ENCODE measurements at places on chromosomes 2 and 18.

DNA sequence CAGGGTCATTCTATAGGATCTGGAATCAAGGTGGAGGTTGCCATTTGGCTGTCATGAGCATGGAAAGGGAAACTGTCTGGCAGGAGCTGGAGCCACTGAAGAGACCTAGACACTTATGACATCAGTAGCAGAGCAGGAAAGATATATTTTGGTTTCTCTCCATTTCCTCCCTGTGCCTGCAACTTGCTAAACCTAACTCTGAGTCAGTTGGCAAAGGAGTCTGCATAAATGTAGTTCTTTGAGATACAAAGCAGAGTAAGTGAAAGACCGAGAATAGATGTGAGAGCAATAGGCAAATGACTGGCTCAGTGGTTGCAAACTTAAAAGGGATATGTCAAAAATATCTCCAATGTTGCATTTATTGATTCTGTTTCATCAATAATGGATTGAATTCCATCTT lies 757.7 kb downstream of the KCNJ3 start:
- DNase-seq = no peak

GRCh38 chr2:143558665-143559064 lies 429.4 kb downstream of the ARHGAP15 start:
- DNase-seq = no peak

DNA sequence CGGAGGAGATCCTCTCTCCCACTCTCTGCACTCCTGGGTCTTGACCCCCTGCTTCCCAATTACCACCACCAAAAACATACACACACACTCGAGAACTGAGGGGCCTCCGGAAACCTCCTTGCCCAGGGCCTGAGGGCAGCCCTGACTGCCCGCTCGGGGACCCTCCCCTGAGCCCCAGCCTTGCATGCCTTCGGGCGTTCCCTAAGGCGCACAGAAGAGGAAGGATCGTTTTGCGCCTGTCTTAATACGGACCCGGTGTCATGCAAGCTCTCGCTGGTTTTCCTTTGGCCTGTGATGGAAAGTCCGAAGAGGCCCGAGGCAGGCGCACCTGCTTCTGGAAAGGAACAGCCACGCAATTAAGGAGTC lies 19.8 kb downstream of the POU3F3 start:
- DNase-seq = no peak

GRCh38 chr2:238874330-238875050 lies 26.6 kb downstream of the TWIST2 start:
- DNase-seq = no peak

DNA sequence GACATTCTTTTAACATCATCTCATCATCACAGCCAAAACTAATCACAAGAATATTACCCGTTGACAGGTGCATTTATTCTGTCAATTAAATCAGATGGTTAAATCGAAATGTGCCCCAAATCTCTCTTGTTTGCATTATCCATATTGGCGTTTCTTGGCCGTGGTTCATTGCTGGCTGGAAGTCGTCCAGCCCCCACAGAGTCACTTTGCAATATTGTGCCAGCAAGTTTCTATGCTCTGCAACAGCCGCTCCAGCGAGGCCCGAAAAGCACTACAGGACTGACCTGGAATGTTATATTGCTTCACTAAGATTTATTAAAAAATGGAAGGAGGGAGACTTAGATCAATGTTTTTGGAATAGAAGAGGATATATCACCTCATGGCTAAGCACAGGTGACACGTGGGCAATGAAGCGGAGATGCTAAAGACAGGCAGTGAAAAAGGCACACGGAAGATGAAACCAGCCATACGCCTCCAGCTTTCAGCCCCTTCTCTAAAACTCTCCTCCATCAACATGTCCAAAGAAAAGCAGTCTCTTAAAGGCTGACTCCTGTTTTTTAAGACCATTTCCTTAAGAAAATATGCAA lies 176.8 kb upstream of the VRK2 start:
- no peak for DNase-seq

DNA sequence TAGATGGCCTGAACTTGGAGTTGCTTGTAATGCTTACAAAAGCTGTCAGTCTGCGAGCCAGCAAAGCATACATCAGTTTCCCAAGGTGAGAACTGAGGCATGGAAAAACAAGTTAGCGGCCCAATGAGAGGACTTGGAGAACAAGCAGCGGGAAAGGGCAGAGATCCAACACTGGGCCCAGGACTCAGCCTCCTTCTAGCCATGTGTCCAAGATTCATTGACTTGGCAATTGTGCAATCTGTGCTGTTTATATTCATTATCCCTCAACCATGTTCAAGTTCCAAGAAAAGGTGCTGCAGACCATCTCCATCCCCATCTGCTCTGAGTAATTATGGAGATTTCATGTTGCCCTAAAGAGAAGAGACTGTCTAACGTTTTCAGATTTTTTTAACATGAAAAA lies 187.4 kb downstream of the ALK start:
- no peak for DNase-seq

- peak; percentile 22 for DNase-seq
These were observed 74.2 kb downstream of the RAB31 start for GRCh38 chr18:9782073-9782857.

DNA sequence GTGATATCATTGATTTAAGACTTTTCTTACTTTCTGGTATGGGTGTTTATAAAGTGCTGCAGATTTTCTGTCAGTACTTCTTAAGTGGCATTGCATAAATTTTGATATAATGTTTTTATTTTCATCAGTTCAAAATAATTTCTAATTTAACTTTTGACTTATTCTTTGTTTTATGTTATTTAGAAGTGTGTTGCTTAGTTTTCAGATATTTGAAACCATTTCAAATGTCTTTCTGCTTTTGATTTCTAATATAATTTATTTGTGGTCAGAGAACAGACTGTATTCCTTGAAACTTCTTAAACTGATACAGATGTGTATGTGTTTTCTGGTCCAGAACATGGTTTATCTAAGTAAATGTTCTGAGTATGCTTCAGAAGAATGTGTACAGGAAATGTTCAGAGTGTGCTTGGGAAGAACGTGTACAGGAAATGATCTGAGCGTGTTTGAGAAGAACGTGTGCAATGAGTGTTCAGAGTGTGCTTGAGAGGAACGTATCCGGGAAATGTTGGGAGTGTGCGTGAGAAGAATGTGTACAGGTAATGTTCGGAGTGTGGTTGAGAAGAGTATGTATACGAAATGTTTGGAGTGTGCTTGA lies 265.7 kb upstream of the HS6ST1 start:
- no peak for DNase-seq

GRCh38 chr2:118177318-118177717 lies 89.0 kb downstream of the INSIG2 start:
- DNase-seq = no peak

DNA sequence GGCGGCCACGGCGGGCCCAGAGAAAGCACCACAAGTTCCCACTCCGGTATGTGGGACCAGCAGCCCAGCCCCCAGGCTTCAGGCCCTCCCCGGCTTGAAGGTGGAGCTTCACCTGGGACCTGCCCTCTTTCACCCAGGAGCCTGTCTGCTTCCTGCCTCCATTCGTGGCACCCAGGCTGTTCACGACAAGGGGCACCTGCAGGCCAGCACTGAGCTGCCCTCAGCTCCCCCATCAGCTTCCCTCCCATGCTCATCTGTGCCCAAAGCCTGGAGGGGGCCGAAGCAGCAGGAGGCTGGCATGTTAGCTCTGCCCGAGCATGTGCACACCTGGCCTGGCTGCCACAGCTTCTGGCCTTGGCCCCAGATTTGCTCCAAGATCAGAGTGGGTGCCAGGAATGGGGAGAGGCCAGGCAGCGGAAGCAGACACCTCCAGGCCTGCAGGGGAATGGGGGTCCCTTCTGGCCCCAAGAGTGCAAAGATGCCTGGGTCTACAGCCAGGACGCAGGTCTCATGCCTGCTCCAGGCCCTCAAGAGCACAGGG lies 312.4 kb upstream of the SYT4 start:
- DNase-seq = no peak

GRCh38 chr2:189391201-189391600 lies 50.1 kb upstream of the WDR75 start:
- DNase-seq = no peak
